ENCODE measurements at places on chromosomes 7 and 10.

GRCh38 chr10:50990568-50991455 is 83.5 kb upstream of the PRKG1 start:
- DNase-seq = peak; percentile 65

- DNase-seq = no peak
Measured at GRCh38 chr7:156668130-156668741, 27.7 kb downstream of the RNF32 start.

- DNase-seq = no peak
Measured at GRCh38 chr10:105950410-105950809, 1214.1 kb downstream of the SORCS1 start.

DNA sequence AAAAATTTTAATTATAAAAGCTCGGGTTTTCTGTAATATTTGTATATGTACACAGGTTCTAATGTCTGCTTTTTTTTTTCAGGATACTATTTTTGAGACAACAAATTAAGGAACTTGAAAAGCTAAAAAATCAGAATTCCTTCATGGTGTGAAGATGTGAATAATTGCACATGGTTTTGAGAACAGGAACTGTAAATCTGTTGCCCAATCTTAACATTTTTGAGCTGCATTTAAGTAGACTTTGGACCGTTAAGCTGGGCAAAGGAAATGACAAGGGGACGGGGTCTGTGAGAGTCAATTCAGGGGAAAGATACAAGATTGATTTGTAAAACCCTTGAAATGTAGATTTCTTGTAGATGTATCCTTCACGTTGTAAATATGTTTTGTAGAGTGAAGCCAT is 57.9 kb upstream of the BAMBI start:
- DNase-seq = no peak

GRCh38 chr7:17502213-17503060 is 204.0 kb downstream of the AHR start:
- no peak for DNase-seq

- no peak for DNase-seq
Measured at GRCh38 chr10:84583501-84583900, 255.1 kb downstream of the CCSER2 start.

DNA sequence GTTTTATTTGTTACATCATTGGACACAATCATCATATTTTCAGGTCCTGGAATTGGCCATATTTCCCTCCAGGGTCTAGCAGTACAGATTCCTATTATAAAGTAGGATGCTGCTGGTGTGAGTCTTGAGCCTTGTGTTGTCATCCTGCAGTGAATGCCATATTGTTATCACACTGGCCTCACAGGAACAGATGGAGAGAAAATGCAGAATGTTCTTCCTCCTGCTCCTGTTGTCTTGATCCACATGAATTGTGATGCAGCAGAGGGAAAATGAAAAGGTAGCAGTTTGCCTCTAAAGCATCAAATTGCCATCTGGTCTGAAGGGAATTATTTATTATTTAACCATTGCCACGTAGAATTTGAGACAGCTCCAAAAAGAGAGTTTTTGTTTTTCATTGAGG is 248.6 kb downstream of the GPAM start:
- DNase-seq = no peak
